Skeletal muscle tissue (tissue), 5 donors: ENCODE measurements at places on chromosomes 4 and X. TPM values are rescaled to one million over a fixed set of nuclear protein-coding genes. Genes with fewer than 3 reads are reported as not detected.

The TCEAL6 gene
- total RNA-seq: not detected

The PRRG3 gene
- 9.4 TPM for total RNA-seq

The GAGE12G gene
- total RNA-seq: not detected

The BBS12 gene
- 4.2 TPM for total RNA-seq

The YY2 gene
- 1.6 TPM for total RNA-seq

The FLNA gene
- 331 TPM for total RNA-seq

The IDH3G gene
- 25.1 TPM for total RNA-seq

The FGF2 gene
- total RNA-seq: 8.4 TPM

The AMBN gene
- total RNA-seq: not detected

The PDGFC gene
- total RNA-seq: 35.0 TPM

The DCX gene
- 3.7 TPM for total RNA-seq

The TMEM187 gene
- 2.1 TPM for total RNA-seq

The GAGE12F gene
- not detected for total RNA-seq

The TCEAL2 gene
- total RNA-seq: not detected

The PLP1 gene
- total RNA-seq: 41.8 TPM

The SASH3 gene
- 2.6 TPM for total RNA-seq

The PRSS48 gene
- total RNA-seq: not detected

The PNCK gene
- total RNA-seq: not detected

The GAGE13 gene
- total RNA-seq: not detected

The UTP14A gene
- total RNA-seq: 17.7 TPM

The ZIC3 gene
- not detected for total RNA-seq

The STAP1 gene
- 0.52 TPM for total RNA-seq

The TRIML2 gene
- total RNA-seq: not detected

The TLR1 gene
- total RNA-seq: 6.3 TPM

The SMIM10L2A gene
- 1.6 TPM for total RNA-seq

The CFAP47 gene
- total RNA-seq: under 0.01 TPM

The DMP1 gene
- not detected for total RNA-seq
